Ovary (tissue), 10 donors: ENCODE measurements at places on chromosomes 16 and 17. TPM values are rescaled to one million over a fixed set of nuclear protein-coding genes. Genes with fewer than 3 reads are reported as not detected.

DNA sequence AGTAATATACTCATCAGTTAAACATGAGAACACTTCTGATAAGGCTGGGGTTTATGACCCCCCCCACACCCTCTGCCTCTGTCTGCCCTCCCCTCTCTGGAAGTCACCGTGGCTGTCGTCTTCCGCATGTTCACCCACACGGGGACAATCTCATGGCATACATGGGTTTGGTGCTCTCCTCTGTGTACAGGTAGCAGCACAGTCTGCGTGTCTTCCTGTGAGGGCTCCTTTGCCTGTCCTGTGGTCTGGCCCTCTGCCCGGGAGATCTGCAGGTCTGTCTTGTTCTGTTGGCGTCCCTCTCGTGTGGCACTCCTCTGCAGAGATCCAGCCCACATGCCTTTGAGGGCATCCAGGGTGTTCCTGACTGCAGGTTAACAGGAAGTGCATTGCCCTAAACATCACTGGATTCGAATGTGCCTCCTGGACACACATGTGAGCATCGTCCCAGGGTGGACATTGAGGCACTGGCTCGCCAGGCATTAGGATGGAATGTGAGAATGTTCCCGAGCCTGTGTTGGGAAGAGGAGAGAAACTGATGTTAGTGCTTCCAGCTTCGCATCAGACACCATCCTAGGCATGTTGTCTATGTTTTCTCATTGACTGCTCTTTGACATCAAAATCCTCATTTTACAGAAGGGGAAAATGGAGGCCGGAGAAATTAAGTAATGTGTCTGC lies 54.5 kb downstream of the NKD1 start:
- no peak for DNase-seq

MYH13 gene
- not detected for total RNA-seq

TMEM238L gene
- total RNA-seq: not detected

EVI2A gene
- total RNA-seq: 3.1 TPM

DNA sequence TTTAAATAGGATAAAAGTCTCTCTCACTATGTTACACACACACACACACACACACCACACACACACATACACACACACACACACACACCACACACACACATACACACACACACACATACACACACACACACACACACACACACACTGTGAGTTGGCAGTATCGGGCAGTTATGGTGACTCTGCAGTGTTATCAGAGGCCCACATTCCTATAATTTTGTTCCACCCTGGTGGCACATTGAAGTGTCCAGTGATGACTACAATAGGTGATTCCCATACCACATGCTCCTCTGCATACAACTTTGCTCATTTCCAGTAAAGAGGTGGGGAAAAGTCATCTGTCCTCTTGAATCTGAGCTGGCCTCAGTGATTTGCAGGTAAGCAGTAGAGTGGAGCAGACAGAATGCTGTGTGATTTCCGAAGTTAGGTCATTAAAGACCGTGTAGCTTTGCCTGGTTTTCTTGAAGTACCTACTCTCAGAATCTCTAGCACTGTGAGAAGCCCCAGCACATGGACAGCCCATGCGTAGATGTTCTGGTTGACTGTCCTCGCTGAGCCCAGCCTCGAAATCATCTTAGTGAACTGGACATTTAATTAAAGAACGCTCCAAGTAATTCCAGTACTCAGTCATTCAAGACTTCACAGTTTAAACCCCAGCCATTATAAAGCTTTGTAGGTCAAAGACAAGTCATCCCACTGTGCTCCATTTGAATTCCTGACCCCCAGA lies 836.6 kb upstream of the SOX9 start:
- DNase-seq: no peak

GRCh38 chr17:44081681-44082080 lies 11.1 kb downstream of the G6PC3 start:
- no peak for DNase-seq

DNA sequence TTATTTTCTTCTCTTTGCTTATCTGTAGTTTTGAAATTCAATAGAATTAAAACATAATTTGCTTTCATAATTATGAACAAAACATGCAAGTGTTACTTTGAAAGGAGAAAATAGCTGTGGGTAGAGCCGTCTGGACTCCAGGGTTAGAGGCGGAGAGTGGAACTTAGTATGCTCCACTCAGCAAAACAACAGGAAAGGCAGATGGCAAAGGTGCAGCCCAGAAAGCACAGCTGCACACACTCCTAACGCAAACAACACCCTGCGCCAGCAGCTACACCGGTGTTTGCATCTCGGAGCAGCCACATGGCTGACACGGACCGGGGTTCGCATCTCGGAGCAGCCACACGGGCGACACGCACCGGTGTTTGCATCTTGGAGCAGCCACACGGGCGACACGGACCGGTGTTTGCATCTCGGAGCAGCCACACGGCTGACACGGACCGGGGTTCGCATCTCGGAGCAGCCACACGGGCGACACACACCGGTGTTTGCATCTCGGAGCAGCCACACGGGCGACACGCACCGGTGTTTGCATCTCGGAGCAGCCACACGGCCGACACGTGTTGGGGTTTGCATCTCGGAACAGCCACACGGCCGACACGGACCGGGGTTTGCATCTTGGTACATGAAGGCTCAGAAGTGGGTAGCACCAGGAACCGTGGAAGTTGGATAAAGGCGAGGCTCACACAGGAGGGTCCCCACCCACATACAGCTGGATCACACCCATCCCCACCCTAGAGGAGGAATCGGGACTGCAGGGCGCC lies 12.2 kb upstream of the CAPN15 start:
- no peak for DNase-seq

GRCh38 chr17:44219616-44220212 lies at the start of gene UBTF:
TSS of gene UBTF (minus strand) at chr17:44219675. CDS start at chr17:44218229, 1,446 bp downstream.
- DNase-seq: peak; percentile 82

CDK3 gene
- 1.3 TPM for total RNA-seq

GRCh38 chr17:8713878-8714277 lies 30.8 kb downstream of the CCDC42 start:
- no peak for DNase-seq

DNA sequence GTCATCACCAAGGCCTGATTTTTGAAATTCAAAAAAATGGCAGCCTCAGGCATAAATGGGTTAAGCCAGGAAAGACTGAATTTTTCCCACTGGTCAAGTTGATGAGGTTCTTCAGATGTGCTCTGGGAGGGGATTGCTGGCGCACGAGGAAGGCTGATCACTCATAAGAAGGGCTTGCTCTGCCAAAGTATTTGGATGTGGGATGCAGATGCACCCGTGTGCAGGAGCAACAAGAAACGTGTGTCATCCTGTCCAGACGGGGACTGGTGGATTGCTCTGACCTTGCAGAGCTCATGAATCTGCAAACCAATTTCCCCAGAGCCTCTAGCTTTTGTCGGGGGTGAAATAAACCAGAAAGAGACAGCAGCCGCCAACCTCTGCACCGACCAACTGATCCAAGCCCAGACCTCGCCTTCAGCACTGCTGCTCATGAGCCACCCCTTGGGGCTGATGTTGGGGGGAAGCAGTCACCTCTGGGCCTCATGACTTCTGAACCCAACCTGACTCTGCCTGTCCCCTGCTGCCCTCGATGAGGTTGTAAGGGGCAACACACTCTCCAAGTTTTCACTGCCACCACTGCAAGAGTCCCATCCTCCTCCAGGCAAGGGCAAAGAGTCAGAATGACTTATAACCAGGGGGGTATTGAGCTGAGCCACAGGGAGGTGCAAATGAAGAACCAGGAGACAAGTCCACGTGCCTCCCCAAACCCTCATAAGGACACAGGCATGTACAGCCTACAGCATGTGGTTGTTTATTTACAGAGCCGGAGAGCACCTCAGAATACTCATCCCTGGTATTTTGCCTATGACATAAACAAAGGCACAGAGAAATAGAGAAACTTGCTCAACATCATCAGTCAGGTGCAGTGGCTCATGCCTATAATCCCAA lies 452.0 kb downstream of the SOX9 start:
- DNase-seq: no peak

GRCh38 chr16:21189311-21189710 lies 22.1 kb downstream of the ZP2 start:
- no peak for DNase-seq

KIF2B gene
- not detected for total RNA-seq

CLEC3A gene
- not detected for total RNA-seq

KRT31 gene
- total RNA-seq: not detected

DNA sequence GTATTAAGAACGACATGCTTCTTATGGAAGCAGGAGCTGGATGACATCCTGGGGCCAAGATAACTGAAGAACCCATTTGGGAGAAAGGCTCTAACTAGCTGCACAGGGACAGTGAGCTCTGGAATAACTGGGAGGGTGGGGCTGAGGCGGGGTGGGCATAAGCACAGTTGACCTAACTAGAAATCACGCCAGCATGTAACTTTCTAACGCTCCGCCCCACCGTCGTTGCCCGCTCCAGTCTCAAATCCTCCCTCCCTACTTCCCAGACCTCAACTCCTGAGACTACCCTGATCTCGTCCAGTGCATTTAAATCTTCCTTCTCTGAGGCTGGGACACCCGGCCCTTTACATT lies 436 bp downstream of the PHB1 start:
- DNase-seq: no peak

CMTM4 gene
- 13.1 TPM for total RNA-seq

DNA sequence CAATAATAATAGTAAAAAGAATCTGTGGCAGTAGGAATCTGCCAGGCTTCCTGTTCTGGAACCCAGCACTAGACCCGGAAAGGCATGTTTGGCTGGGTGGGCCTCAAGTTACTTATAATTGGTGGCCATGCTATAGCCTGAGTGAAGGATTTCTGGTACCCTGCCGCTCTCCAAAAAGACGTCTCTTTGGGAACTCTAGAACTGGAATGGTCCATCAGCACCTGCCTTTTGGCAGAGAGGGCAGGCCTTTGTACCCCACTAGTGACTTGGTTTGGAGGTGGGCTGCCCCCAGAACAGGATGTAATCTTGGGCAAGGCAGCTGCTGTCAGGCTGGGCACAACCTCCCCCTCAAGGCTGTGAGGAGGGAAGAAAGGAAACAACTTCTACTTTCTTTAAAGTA lies 29.3 kb upstream of the ST6GALNAC1 start:
- no peak for DNase-seq

- peak; percentile 62 for DNase-seq
Measured at GRCh38 chr17:9360677-9361081, 214.9 kb downstream of the STX8 start.

TANC2 gene
- 28.3 TPM for total RNA-seq

- no peak for DNase-seq
Measured at GRCh38 chr17:40450175-40450574, 6.9 kb downstream of the IGFBP4 start.

KRTAP4-6 gene
- total RNA-seq: not detected

DNA sequence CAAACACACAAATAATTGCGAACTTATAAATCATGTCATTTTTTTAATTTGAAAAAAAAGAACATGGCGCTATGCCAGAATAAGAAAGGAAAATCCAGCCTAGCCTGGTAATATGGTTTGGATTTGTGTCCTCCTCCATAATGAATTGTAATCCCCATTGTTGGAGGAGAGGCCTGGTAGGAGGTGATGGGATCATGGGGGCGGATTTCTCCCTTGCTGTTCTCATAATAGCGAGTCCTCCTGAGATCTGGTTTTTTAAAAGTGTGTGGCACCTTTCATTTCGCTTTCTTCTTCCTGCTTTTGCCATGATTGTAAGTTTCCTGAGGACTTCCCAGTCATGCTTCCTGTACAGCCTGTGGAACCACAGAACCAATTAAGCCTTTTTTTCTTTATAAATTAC lies 65.9 kb upstream of the TANC2 start:
- DNase-seq: no peak

- DNase-seq: no peak
Measured at GRCh38 chr16:84190731-84191388, at the start of gene ADAD2. TSS of gene ADAD2 (plus strand) at chr16:84191157. CDS start at chr16:84191231, 74 bp downstream.

MAPT gene
- total RNA-seq: 1.4 TPM

- no peak for DNase-seq
Measured at GRCh38 chr16:86679490-86679889, 101.1 kb downstream of the FOXL1 start.

DNA sequence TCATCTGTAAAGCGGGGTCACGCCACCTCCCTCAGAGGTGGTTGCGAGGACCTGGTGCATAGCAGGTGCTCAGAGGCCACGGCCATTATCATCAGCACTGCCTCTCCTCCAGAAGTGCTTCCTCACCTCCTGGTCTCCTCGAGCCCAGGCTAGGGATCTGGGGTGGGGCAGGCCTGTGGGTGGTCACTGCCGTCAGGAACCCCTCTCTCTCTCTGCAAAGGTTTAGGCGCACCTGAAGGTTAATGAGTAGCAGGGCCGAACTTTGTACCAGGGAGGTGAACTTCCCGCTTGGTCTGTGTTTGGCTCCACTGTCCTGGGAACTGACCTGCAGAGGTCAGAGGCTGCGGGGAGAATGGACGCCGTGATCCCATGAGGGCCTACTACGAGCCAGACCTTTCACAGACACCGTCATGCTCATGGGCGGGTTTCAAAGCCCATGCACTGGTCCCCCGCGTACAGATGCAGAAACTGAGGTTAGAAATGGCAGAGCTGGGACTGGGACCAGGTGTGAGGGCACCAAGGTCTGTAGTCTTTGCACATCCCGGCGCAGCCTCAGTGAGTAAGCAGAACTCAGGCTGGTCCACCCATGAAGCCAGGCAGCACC lies 13.8 kb downstream of the JUP start:
- DNase-seq: no peak

GRCh38 chr17:46190763-46191162 lies 2.5 kb downstream of the KANSL1 start:
- no peak for DNase-seq

TAC4 gene
- total RNA-seq: not detected

GRCh38 chr17:50739098-50739497 lies 19.7 kb downstream of the LUC7L3 start:
- no peak for DNase-seq

GRCh38 chr16:9016824-9017223 lies 53.1 kb upstream of the USP7 start:
- DNase-seq: no peak

GRCh38 chr17:48131216-48131824 lies 23.8 kb downstream of the SNX11 start:
- peak; percentile 69 for DNase-seq

C16orf46 gene
- total RNA-seq: 0.61 TPM

DPEP3 gene
- not detected for total RNA-seq

DNA sequence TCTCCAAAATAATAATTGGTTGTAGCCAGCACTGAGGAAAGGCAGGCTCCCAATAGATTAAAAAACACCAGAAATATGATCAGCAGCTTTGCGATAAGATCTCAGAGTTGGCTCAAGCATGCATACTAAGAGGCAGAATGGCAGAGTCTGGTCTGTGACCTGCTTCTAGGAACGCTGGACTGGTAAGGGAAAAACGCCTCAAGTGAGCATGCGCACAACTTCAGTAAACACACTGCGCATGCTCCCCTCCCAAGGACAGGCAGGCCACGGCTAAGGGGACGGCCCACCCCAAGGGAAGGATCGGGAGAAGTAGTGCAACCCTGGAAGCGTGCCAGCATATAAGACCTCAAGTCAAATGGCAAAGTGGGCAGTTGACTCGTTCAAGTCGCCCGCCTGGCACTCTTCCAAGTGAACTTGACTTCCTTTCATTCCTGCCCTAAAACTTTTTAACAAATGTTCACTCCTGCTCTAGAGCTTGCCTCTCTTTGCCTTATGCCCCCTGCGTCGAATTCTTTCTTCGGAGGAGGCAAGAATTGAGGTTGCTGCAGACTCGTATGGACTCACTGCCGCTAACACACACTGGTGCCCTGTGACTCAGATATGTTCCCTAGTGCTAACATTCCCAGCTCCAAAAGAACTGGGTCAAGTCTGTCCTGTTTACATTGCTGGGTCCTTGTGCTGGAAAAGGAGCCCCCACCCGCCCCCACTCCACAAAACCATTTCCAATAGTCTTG lies 22.4 kb upstream of the PRM1 start:
- DNase-seq: no peak

GRCh38 chr16:50680556-50680893 lies 587 bp downstream of the SNX20 start:
- no peak for DNase-seq

- no peak for DNase-seq
Measured at GRCh38 chr16:68894714-68895113, 51.4 kb downstream of the TANGO6 start.

GIT1 gene
- total RNA-seq: 18.0 TPM
